ENCODE measurements at places on chromosomes 16 and 17.
A peak's percentile ranks its signal among the peaks of the same experiment; 100 is the strongest.

DNA sequence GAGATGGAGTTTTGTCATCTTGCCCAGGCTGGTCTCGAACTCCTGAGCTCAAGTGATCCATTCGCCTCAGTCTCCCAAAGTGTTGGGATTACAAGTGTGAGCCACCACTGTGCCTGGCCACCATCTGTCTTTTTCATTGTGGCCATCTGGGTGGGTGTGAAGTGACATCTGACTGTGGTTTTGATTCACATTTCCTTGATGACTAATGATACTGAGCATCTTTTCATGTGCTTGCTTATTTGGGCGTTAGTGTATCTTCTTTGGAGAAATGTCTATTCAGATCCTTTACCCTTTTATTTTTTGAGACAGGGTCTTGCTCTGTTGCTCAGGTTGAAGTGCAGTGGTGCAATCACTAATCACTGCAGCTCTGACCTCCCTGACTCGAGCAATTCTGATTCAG is 53.9 kb upstream of the ERN1 start:
- no peak for DNase-seq

DNA sequence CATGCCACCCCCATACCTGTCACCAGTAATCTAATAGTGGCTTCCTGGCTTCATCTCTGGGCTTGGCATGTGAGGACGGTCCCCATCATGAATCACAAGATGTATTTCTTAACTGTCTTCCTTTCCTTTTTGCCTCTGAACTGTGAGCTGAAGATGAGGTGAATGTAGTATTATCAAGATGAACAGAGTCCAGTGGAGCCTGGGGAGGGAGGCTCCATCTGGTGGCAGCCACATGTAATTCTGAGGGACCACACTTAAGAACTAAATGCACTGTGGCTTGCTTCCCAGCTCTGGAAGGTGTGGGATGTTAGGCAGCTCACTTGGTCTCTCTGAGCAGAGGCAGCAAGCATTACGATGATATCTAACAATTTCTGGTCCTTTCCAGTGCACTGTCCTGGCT is 354.9 kb upstream of the ASIC2 start:
- no peak for DNase-seq

DNA sequence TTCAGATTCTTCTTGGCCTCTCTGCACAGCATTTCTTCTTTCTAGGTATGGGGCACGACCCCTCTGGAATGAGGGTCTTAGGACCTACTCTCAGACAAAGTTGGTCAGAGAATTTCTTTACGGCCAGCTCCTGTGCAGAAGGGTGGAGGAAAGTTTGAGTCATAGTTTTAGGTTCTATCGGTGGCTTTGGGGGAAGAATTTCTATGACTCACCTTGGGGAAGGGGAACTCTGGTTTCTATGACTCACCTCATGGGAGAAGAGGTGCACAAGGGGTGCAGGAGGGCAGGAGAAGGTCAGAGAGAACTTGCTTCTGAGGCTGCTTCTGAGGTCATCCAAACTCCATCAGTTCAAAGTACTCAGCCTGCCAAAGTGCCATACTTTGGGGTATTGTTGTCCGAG is 2.5 kb upstream of the ABCC12 start:
- no peak for DNase-seq

GRCh38 chr17:47670064-47670463 is 20.3 kb downstream of the KPNB1 start:
- no peak for DNase-seq

- DNase-seq = no peak
Measured at GRCh38 chr17:17425005-17425404, 51.8 kb upstream of the MED9 start.

DNA sequence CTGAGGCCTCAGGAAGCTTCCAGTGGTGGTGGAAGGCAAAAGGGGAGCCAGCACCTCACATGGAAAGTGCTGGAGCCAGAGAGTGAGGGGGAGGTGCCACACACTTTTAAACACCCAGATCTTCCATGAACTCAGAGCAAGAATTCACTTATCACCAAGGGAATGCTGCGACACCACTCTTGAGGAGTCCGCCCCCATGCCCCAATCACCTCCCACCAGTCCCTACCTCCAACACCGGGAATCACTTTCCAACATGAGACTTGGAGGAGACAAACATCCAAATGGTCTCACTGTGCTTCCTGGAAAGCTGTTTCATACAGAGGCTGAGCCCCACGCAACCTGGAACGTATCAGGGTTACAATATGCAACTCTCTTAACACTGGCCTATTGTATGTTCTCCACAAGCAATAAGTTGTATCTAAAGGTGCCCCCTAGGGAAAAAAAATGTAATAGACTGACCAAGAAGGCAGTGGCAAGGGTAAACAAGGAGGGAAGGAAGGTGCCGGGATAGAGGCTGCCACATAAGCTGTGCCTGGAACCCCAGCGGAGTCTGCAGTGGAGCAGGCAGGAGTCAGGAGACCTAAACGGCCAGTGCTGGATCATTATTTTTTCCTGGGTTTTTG is 106.7 kb upstream of the FOXF1 start:
- no peak for DNase-seq

GRCh38 chr17:64328859-64329531 is 61.7 kb downstream of the PECAM1 start:
- no peak for DNase-seq

GRCh38 chr16:1734123-1734522 is 28.1 kb downstream of the MAPK8IP3 start:
- DNase-seq = no peak

DNA sequence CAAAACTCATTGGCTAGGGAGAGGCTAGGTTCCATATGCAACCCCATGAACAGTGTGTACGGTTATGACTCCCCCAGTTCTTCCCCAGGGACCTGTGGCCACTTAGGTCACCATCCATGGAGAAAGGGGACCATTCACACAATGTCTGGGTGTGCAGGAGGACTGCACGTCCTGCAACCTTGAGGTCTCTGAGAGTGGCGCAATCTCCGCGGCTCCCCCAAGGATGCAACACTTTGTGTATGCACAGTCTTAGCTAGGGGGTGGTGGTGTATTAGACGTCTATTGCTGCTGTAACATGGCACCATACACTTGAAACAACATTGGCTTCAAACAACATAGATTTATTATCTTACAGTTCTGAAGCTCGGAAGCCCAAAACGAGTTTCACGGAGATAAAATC is 65.6 kb upstream of the CBX4 start:
- DNase-seq = no peak

DNA sequence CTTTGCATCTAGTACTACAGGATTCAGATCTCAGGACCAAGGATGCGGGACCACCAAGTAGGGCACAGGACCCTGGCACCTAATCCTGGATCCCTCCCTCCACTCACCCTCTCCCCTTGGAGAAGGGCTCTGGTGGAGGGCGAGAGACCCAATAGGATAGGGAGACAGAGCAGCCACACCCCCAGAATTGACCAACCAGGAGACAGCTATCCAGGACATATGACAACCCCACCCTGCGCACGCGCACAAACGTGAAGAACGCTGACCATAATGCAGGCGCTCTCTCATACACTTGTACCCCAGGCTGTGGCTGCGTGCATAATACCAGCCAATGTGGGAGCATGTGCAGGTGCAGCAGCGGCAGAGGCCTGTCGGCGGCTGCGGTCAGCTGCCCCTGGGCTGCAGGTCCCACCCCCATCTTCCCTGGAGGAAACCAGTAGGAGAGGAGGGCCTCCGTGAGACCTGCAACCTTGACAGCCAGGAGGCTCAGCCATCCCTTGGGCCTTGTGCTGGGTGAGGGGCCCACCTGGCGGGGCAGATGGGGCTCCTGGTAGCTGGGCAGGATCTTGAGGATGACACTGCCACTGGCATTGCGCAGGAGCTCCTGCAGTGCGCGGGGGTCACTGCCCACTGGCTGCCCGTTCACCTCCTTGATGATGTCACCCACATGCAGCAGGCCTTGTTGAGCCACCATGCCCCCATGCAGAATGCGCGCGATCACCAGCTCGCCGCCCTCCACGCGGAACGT is 25.4 kb downstream of the MPP2 start:
- no peak for DNase-seq

- no peak for DNase-seq
Measured at GRCh38 chr17:2994441-2994840, 69.0 kb downstream of the OR1D5 start.

DNA sequence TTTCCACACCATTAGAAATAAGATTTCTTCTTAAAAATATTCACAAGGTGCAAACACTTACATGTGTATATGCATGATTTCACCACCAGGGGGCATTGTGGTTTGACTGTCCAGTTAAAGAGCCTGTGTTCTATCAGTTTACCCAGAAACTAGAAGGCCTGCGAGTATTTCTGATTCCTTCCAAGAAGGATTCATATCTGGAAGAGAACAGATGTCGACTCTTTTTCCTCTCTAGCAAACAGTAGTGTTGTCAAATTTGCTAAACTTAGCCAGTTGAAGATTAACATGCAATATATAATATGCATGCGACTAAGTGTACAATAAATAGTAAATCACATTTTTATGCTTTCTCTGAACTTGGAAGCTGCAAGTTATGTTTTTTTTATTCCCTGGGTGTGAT is 404.1 kb downstream of the WWOX start:
- DNase-seq = peak; percentile 14

DNA sequence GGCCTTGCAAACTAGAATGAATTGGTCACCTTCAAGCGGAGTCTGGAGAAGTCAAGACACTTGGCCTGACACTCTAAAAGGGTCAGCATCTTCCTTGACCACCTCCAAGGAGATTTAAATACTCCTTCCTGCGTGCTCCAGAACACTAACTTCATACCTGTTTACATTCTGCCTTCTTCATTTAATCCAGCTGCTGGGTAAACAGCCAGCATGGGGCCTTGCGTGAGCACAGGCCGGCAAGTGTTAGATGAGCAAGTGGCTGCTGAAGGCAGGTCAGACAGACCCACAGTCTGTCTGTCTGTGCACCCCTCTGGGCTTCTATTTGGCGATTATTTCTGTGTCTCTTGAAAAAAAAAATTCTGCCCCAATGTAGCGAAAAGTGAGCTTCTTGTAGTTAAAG is 153.8 kb downstream of the MSI2 start:
- DNase-seq = no peak

- DNase-seq = no peak
Measured at GRCh38 chr17:27332047-27332393, 38.1 kb downstream of the WSB1 start.

GRCh38 chr16:54159490-54160080 is 127.0 kb downstream of the IRX3 start:
- no peak for DNase-seq

- no peak for DNase-seq
Measured at GRCh38 chr16:87960296-87960695, 9.1 kb downstream of the BANP start.

DNA sequence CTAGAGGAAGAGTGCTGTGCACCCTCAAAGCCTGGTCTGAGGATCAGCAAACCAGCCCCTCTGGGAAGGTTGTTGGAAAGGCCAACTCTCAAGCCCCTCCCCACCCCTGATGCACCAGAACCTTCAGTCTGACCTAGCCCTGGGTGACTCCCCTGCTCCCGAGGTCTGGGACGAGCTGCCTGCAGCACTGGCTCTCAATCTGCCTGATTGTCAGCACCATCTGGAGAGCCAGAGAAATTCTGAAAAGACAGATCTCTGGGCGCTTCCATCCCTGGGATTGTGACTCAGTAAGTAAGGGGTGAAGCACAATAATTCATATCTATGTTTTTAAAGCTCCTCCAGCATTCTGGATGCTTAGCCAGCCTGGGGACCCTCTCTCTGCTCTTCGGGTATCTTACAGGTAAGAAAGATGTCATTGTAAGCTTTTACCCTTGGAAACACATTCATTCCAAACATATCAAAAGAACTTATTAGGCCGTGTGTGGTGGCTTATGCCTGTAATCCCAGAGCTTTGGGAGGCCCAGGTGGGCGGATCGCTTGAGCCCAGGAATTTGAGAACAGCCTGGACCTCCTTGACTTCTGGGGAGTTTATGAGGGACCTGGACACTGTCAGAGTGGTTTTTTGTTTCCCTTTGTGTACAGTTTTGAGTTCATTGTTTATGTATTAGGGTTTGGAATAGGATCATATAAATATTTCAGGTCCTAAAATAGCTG is 147.5 kb downstream of the KCNJ12 start:
- no peak for DNase-seq

DNA sequence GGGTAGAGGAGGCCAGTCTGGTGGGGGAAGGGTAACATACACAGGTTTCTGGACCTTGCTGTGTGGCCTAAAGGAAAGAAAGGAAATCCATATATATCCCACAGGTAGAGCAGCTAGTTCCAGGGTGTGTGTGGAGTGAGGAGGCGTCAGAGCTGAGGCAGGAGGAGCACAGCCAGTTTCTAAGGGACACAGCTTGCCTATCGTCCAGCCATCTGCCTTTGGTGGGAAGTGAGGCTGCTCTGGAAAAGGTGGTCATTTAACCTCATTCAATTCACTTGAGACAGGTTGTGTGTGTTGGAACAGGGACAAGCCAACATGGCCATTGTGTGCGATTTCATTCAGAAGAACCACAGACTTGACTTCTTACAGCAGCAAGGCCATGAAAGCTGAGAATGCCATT is 36.9 kb upstream of the ERN1 start:
- DNase-seq = no peak

GRCh38 chr16:78478267-78478861 is 378.9 kb downstream of the WWOX start:
- no peak for DNase-seq

- no peak for DNase-seq
Measured at GRCh38 chr16:4994719-4995434, 36.7 kb downstream of the SEC14L5 start.

GRCh38 chr17:41333098-41333497 is 17.5 kb downstream of the KRT33A start:
- no peak for DNase-seq

GRCh38 chr16:69381231-69381630 is 4.6 kb downstream of the TERF2 start:
- no peak for DNase-seq

- no peak for DNase-seq
Measured at GRCh38 chr16:820748-821147, 20.2 kb upstream of the GNG13 start.

DNA sequence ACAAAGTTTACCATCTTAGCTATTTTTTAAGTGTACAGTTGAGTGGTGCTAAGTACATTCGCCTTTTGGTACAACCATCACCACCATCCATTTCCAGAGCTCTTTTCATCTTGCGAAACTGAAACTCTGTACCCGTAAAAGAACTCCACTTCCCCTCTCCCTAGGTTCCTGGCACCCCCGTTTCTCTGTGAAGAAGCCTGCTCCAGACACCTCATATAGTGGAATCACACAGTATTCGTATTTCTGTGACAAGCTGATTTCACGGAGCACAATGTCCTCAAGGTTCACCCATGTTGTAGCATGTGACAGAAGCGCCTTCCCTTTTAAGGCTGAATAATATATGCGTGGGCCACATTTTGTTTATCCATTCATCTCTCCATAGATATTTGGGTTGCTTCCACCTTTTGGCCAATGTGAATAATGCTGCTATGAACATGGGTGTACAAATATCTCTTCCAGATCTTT is 54.2 kb upstream of the MAP3K14 start:
- no peak for DNase-seq

DNA sequence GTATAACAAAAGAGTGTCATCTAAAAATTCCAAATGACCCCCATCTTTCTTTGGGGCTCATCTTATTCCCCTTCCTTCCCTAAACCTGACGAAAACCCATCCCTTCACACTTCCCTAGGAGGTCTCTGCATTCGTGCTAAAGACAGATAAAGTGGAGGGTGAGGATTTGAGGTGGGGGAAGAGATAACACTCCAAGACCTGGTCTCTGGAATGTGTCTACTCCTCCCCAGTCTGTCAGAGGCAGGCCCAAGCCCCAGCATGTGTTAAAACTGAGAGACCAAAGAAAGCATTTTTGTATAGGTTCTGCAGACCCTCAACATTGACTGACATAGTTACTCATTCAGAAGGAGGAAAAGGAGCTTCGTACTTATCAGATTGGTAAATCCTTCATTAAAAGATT is 11.0 kb upstream of the LHX1 start:
- DNase-seq = no peak

GRCh38 chr16:59192551-59193199 is 458.6 kb upstream of the GOT2 start:
- no peak for DNase-seq

GRCh38 chr16:842711-843560 is 42.4 kb upstream of the GNG13 start:
- DNase-seq = no peak
